Activated T-cell treated with anti-CD3 and anti-CD28 coated beads for 24 hours (primary cell): ENCODE measurements at places on chromosomes 6 and 20.

- no peak for DNase-seq
Observed at GRCh38 chr20:35135867-35136586, 11.1 kb downstream of the EDEM2 start.

DNA sequence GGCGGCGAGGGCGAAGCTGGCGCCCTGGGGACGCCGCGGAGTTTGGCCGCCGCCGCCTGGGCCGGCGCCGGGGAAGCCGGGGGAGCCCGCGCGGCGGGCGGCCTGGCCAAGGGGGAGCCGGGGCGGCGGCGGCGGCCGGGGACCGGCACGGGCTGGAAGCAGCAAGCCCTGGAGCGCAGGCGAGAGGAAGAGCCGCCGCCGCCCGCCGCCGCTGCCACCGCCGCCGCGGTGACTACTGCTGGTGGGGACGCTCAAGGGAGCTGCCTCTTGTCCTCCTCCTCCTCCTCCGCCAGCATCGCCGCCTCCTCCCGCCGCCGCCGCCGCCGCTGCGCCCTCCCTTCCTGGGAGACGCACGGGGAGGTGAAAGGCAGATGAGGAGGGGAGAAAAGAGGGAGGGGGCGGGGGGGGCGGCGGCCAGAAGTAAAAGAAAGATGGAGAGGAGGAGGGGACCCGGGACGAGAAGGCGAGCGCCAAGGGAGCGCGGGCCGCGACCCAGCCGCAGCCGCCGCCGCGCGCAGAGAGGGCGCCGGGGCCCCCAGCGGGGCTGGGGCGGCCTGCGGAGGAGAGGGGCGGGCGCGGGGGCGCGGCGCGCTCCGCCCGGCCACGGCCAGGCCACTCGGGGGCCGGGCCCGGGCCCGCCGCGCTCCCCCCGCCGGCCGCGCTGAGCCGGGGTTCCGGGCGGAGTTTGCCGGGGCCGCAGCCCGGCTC, 846 bp downstream of the PDE10A start:
- DNase-seq = no peak

GRCh38 chr6:81624453-81624852, 128.0 kb downstream of the TENT5A start:
- DNase-seq = no peak

GRCh38 chr6:148501178-148501590, 158.5 kb downstream of the SASH1 start:
- DNase-seq = no peak

DNA sequence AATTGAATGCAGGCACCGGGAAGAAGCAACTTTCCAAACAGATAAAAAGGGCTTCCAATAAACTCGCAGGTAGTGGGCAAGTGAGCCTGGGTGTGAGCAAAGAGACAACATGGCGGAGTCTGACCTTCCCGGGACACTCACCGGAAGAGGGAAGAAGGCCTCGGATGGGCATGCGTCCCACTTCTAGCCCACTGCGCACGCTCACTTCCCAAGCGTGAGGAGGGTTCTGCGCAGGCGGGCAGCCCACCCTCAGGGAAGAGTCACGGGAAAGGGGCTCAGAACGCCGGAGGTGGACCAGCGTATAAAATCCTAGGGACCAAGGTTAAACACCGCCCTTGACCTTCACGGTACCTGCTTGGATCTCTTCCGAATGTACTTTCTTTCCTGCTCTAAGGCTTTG, 95.5 kb upstream of the AFDN start:
- DNase-seq = no peak

GRCh38 chr6:161389756-161390155, 115.9 kb upstream of the AGPAT4 start:
- no peak for DNase-seq

GRCh38 chr6:20301256-20301655, 89.0 kb upstream of the MBOAT1 start:
- no peak for DNase-seq

- no peak for DNase-seq
Observed at GRCh38 chr6:119379809-119380208, 30.2 kb upstream of the MAN1A1 start.

DNA sequence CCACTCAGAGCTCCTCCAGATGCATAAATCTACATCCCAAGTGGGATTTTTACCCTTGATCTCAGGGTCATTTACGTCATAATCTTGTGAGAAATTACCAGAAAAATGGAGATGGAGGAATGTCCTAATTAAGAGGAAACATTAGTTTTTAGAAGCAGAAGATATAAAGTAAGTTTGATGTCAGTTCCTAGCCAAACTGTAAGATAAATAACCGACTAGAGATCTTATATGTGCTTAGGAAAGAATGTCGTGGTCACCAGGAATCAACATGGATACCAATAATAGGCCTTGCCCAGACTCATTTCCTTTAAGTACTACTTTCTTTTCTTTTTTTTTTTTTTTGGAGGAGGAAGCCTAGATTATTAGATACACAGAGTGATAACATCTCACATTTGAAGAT, 186.9 kb downstream of the UTRN start:
- DNase-seq = no peak

- no peak for DNase-seq
Observed at GRCh38 chr6:139611327-139612134, 237.1 kb upstream of the CITED2 start.

GRCh38 chr6:74574794-74575193, 631.1 kb downstream of the COL12A1 start:
- DNase-seq = no peak

DNA sequence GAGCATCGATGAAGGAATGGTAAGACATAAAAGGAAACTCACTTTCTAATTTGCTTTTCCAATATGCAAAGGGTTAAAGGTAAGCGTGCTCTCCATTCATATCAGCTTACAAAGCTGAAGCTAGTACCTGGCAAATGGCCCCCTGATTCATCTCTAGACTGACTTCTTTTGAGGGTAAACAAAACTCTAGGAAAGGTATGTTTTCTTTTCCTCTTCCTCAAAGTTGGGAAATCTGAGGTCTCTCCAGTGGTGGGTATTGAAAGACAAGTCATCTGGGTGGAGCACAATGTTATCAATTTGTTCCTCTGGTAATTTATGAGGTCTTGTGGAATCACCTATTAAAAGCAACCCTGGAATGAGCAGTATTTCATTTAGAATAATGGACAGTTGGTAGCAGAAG, 7.9 kb upstream of the FBXO30 start:
- no peak for DNase-seq

- DNase-seq = no peak
Observed at GRCh38 chr6:44284867-44285266, 14.6 kb downstream of the TMEM151B start.

- no peak for DNase-seq
Observed at GRCh38 chr6:129733290-129733689, 23.3 kb upstream of the ARHGAP18 start.

DNA sequence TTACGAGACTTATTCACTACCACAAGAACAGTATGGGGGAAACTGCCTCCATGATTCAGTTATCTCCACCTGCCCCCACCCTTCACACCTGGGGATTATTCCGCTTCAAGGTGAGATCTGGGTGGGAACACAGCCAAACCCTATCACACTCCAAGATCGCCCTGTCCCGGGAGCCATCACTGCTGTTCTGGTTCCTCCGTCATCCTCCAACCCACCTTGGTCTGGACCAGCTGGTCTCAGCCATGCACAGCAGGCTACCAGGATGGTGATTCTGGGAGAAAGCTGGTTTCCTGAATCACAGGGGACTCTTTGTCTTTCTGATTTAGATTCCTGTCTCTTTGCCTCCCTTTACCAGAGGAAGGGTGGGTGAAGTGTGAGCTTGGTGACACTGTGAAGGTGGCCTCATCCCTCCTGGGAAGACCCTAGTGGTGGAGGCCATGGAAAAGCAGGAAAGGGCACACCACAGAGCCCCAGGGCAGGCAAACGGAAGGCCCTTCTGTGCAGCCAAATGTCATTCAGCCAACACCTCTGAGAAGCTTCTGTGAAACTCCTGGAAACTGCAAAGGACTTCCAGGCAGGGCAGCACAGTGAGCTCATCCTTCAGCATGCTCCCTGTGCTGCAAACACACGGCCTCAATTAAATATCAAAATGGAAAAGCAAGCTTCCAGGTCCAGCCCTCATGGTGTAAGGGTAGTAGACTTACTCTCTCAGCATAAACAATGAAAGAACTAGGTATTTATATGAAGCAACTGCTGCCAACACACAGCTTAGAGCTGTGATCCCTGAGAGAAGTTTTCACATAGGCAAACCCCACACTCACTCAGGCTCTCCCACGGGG, 169.8 kb downstream of the ANKRD60 start:
- DNase-seq = no peak

DNA sequence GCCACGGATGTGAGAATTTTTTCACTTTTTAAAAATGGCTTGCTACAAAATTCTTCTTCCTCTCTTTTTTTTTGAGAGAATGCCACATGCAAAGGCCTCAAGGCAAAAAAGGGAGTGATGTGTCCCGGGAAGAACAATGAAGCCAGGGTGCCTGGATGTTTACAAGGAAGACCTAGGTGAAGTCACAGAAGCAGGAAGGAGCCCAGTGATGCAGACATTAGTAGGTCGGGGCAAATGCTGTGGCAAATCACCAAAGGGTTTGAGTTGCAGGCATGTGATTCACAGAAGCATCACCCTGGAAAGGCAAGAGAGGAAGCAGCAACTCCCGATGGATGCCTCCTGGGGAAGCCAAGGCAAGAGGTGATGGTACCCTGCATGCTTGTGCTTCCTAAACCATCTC, 46.8 kb downstream of the FARS2 start:
- DNase-seq = no peak

DNA sequence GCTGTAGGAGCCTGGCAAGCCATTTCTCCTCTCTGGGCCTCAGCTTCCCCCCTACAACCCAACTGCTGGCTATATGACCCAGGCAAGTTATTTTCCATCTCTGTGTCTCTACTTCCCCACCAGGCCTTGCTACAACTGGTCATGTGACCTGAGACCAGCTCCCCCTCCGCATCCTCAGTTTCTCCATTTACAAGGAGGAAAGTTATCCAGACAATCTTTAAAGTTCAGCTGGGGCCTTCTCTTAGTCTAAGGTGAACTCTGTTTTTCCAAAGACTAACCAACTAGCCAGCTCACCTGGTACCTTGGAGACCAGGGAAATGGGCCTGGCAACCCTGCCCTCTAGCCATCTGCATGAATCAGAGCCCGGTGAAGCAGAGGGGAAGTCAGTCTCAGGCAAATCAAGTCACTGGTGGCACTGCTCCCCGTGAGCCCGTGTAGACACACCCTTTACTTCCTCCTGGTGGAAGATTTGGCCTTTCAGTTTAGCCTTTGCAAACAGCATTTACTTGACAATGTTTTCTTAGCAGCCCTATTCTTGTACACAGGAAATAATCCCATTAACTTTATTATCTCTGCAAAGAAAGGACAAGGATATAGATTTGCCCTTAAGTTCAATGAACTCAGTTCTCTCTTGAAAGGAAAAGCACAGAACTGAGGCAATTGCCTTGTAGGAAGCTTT, 157.7 kb downstream of the VEGFA start:
- DNase-seq = no peak

DNA sequence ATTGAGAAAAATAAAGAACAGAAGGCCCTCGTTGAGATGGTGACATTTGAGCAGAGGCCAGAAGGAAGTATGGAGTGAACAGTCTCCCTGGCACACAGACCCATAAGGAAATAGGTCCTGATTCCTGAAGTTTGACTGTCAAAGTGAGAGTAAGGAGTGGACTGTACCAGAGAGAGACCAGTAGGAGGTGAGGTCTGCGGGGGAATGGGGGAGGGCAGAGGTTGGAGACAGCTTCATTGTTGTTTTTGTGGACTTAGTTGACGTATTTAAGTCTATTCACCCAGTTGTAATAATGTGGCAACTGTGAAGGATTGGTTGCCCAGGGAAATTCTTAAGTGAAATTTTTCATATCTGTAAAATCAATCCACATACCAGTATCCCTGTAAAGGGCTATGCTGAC, 110.7 kb downstream of the TFAP2B start:
- no peak for DNase-seq

DNA sequence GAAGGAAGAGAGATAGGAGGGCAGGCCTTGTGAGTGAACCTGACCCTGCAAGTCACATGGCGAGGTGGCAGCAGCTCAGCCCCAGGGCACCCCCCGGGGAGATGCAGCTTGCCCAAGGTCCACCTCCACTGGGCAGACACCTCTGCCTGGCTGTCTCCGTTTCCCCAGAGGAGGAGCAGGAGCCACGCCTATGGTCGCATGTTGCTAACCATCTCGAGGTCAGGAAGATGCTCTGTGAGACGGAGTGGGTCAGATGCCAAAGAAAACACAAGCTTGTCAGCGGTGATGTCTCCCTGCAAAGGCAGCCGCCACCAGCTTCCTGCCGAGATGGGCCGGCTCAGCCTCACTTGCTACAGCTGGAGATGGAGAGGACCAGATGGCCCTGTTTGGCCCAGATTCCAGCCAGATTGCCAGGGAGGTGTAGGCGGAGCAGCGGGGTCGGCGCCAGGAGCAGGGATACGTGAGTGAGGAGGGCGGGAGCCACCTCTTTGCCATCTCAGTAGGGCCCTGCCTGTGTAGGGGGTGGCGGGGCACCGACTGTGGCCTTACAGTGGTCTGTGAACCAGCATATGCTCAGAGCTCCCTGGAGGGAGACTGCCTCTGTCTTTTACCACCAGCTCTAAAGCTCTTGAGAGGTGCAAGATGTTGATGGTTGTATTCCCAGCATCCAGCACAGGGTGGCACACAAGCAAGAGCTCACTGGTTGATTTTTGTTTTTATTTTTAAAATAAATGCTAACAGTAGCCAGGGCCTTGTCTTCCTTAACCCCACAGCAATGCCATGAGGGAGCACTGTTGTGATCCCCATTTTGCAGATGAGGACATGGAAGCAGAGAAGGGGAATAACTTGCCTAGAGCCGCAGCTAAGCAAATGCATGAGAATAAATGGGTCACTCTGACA, 42.9 kb upstream of the FAM83D start:
- DNase-seq = no peak

DNA sequence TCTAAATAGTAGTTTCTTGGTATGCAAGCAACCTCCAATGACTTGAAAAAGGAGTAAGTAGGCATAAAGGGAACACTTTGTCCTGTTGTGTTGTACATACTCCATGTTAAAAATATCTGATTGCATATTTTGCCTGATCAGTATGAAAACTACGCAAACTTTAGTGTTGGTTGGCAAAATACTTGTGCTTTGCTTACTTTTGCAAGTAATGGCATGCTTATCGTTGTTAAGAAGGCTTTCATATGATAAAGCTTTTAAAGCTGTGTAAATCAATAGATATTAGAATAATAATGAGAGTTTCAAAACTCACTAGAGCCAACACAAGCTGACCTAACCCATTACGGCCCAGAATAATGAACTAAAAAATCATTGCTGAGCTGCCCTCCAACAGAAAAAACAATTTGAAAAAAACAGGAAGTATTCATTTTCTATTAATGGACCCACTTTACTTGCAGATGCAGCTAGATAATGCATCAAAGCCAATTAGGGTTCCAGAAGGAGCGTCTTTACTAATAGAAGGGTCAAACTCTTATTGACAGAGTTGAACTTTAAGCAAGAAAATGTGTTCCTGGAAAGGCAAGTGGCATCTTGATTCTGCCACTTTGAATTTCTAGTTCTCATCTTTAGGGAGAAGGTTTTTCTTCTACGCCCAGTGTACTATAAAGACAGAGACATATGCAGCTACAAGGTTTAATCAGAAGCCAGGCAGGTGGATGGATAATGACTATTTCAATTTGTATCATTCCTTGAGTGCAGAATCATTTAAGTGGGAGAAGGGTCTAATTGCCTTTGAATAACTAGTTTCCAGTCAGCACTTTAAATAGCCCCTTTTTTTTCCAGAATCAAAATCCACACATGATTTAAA, 82.2 kb downstream of the SNAP25 start:
- no peak for DNase-seq

GRCh38 chr6:50825375-50826036, 6.8 kb downstream of the TFAP2B start:
- DNase-seq = no peak

- DNase-seq = no peak
Observed at GRCh38 chr20:56488566-56488965, 20.1 kb downstream of the RTF2 start.

- DNase-seq = no peak
Observed at GRCh38 chr6:37821446-37821845, 1.9 kb downstream of the ZFAND3 start.

- DNase-seq = no peak
Observed at GRCh38 chr20:51631011-51631950, 88.8 kb upstream of the NFATC2 start.
